ENCODE measurements at places on chromosomes 4 and X.

DNA sequence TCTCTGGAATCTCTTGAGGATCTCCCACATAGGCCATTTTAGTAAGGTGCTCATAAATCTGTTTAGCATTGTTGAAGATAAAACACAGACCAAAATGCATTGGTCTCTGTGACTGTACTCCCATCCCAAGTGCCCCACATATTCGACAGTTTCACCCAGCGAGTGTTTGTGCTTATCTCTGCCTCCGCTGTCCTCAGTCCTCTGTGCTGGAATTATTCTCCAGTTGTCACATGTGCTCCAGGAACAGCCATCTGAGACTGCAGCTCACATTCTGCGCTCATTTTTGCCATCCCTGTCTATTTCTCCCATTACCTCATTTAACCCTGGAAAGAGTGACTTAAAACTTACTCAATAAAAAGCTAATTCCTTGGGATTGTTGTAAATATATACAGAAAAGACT is 27.6 kb upstream of the DCHS2 start:
- no peak for DNase-seq

- peak; percentile 22 for DNase-seq
These were observed 221.7 kb downstream of the APBB2 start for GRCh38 chr4:40992472-40993295.

DNA sequence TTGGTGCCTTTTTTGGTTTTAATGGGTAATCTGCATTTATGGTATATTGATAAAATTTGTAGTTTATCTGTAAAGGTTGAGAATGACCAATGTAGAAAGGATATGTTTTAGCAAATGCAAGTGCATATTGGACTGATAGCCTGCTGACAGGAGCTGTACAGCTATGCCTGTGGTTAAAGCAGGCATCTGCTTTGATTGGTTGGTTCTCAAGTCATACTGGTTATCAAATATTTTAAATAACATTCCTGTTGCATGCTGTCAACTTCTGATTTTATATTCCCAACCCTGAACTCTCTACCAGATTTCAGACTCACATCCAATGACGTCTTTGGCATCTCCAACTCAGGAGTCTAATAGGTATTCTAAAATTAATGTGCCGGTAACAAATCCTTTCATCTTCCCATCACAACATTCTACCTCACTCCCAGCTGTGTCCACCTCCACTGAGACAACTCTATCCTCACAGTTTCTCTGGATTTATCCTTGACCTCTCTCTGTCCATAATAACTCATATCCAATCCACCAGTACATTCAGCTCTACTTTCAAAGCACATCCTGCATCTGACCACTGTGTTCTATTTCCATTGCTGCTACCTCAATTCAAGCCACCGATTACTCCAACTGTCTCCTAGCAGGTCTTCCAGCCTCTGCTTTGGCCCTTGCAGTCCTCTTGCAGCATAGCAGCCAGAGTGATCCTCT is 125.7 kb downstream of the CAMK2D start:
- DNase-seq = no peak

GRCh38 chr4:3630136-3630597 is 97.9 kb upstream of the LRPAP1 start:
- DNase-seq = no peak

DNA sequence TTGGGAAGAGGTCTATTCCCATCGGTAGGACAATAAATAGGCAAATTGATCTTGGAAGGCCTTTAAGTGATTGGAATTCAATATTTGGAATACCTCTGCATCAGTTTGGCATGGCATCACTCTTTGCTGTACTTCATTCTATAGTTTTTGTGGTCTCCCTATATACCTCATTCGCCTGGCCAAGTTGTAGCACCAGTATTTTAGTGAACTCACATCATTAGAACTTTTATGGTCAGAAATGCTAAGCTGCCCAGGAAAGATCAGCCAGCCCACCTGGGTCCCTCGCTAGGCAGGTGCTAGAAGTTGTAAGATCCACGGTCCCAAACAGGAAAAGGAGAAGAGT is 40.3 kb downstream of the ZCCHC13 start:
- no peak for DNase-seq

DNA sequence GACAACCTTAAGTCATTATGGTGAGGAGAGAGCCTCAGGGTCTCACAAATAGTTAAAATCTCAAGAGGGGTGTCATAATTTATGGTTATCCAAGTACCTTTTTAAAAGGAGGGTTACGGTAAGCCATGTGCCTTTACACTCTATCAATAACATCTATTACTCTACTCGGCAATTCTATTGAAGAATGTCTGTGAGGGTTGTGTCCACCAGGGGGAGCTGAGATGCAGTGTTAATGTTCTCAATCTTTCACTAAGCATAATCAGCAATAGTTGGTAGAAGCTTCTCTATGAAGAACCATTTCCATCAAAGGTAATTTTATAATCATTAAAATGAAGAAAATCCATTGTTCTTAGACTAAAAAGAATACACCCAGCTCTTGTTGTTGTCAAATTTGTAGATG is 457.4 kb downstream of the CENPC start:
- peak; percentile 61 for DNase-seq

DNA sequence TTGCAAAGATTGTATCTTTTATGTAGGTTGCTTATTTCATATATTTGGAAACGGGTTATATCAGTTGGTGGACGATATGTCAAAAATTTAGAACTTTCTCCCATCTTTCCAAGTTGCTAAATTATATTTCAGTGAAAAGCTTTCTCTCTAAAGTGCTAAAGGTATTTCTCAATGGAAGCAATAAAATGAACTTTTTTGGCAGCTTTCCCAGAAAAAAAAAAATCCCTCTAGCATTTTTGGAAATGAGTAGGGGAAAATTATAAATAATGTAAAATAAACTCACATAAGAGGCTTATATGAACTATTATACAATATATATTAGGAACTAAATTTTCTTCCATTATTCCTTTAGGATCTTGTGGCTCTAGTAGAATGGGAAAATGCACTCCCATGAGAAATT is 152.2 kb downstream of the GRID2 start:
- DNase-seq = no peak

GRCh38 chr4:168630445-168631187 is 133.8 kb downstream of the PALLD start:
- DNase-seq = no peak

DNA sequence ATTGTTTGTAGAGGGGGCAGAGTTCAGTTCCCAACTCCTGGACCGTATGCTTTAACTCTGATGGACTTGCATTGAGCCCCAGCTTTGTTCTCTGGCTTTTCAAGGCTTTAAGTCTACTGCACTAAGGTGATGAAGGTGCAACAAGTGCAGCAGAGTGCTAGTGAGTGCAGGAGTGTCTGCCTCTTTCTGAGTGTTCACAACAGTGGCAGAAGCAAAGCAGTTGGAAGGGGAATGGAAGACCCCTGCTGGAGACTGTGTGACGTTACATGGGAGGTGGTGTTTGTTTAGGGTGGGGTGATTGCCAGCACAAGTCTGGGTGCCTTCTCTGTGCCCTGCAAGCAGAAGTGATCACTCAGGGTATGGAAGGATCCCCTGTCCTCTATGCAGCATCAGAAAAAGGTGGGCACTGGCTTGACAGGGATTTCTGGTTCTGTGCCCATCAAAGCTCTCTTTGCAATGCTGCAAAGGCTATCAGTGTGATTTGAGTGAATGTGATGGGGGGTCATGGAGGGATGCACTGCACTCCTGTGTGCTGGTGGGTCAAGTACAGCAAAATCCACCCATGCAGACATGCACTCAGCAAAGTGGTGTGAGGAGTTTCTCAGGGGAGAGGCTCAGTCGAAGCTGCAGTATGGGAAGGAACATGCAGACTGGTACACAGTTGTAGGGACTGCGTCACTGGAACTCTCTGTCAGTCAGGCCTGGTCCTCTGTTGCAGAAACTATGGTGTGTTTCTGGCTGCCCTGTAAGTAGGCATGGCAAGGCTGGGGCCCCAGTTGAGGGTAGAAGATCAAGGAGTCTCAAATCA is 70.9 kb upstream of the UGT2B7 start:
- DNase-seq = no peak

Measured in activated CD8-positive, alpha-beta T cell treated with anti-CD3 and anti-CD28 coated beads, Interleukin-2, amount 10 ng/mL, durations not matched to agents 7 days and 5 days (primary cell).